Esophagus muscularis mucosa (tissue), 4 donors: ENCODE measurements at places on chromosomes 2 and 18. TPM values are rescaled to one million over a fixed set of nuclear protein-coding genes. Genes with fewer than 3 reads are reported as not detected.

DNA sequence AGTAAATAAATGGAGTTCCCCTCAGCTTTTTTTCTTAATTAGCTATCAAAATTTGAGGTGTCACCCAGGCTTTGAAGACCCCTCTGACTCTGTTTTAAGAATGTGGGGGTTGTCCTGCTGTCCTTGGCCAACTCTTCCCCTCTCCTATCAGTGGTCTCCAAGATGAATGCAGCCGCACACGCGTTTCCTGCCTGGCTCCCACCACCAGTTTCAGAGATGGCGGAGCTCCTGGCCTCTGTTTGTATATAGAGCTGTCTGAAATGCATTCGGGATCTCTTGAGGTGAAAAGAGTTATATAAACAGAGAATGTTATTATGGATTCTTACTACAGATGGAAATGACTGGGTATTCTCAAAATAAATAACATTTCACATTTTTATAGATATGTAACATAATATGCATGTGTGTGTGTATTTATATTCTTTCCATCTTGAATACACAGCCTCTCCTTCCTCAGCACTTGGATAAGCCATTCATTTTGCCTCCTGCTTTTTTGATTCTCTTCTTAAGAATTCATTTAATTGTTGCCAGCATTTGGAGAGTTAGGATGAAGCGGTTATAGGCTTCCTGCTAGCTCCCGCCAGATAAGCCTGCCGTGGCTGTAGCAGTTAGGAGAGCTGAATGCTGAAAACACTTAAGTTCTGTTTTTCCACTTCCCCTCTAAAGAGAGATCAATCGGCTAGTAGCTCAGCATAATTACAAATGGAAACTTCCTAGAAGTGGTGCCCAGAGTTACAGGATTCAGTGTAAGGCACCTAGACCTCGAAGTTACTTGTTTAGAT is 659.3 kb upstream of the FANCL start:
- no peaks in the 10 kb centered on the region for H3K4me1 ChIP-seq
- no peak overlapping the region for H3K27ac ChIP-seq
- H3K27me3 ChIP-seq: no peaks in the 10 kb centered on the region
- DNase-seq: no peak

GRCh38 chr2:65300134-65300760 is 72.6 kb downstream of the ACTR2 start:
- H3K27me3 ChIP-seq: no peaks in the 10 kb centered on the region
- DNase-seq: peak; percentile 97
- no peaks in the 10 kb centered on the region for H3K36me3 ChIP-seq
- H3K27ac ChIP-seq: peak overlapping the region; percentile 74

Gene TSGA10
- 4.4 TPM for total RNA-seq

Gene SERPINB8
- total RNA-seq: 18.4 TPM

Gene PPIG
- total RNA-seq: 34.3 TPM

DNA sequence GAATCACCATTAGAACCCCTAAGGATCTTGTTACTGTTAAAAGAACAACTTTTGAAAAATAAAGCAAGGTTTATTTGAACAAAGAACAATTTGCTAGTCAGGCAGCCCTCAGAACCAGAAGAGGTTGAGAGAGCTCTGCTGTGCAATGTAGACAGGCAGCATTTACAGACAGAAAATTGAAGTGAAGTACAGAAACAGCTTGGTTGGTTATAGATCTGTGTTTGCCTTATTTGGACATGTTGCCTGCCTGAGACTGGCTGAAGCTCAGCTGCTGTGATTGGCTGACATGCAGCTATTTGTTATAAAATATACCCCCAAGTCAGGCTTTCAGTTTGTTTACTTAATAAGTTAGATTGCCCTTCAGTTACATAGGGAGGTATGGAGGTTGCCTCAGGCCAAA is 12.5 kb downstream of the MSTN start:
- H3K4me1 ChIP-seq: no peaks in the 10 kb centered on the region
- no peak overlapping the region for H3K27ac ChIP-seq
- no peak overlapping the region for H3K4me3 ChIP-seq
- DNase-seq: no peak
- no peaks in the 10 kb centered on the region for H3K27me3 ChIP-seq

DNA sequence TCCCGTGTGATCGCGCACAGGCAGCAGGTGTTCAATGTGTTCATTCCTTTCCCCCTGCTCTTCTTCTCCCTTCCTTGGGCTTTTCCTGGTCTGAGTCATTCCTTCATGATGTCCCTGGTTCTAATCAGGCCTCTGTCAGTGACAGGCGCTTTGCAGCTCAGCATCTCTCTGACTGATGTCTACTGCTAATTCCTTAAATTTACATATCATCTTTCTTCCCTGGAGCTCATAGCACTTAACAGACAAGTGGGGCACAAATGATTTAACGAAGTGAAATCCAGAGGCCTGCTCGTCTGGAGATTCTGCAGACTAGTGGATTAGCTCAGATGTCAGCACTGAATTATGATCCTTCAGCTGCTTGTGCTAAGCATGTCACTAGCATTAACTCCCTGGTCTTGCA is 77.9 kb downstream of the NRP2 start:
- no peaks in the 10 kb centered on the region for H3K36me3 ChIP-seq
- no peak for DNase-seq
- peaks cover 38% of the 10 kb centered on the region for H3K4me1 ChIP-seq
- H3K4me3 ChIP-seq: no peak overlapping the region
- peak overlapping the region; percentile 94 for H3K27ac ChIP-seq

DNA sequence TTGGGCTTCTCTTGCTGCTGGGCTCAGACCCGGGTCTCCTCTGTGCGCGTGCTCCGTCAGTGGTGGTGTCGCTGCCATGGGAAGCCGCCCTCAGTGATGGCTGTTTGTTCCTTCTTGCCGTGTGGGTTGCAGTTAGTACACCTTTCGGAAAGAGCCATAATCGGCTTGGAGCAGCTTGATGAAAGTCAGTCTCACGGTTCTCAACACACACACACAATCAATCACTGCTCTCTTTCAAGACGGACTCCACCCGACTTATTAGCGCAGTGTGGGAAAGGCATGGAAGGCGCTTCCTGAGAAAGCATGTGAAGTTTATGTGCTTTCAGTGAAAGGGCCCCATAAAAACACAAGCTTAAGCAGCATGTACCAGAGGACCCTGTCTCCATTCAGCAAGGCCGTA is 64.1 kb downstream of the SOX11 start:
- H3K4me1 ChIP-seq: no peaks in the 10 kb centered on the region
- DNase-seq: no peak
- no peaks in the 10 kb centered on the region for H3K27me3 ChIP-seq
- H3K36me3 ChIP-seq: no peaks in the 10 kb centered on the region
- H3K27ac ChIP-seq: no peak overlapping the region

Gene TUBA4B
- not detected for total RNA-seq

- DNase-seq: no peak
- no peak overlapping the region for H3K27ac ChIP-seq
- no peaks in the 10 kb centered on the region for H3K36me3 ChIP-seq
- no peaks in the 10 kb centered on the region for H3K27me3 ChIP-seq
- no peak overlapping the region for H3K4me3 ChIP-seq
- no peaks in the 10 kb centered on the region for H3K4me1 ChIP-seq
Observed at GRCh38 chr2:82089518-82089917, 1785.0 kb upstream of the LRRTM1 start.

DNA sequence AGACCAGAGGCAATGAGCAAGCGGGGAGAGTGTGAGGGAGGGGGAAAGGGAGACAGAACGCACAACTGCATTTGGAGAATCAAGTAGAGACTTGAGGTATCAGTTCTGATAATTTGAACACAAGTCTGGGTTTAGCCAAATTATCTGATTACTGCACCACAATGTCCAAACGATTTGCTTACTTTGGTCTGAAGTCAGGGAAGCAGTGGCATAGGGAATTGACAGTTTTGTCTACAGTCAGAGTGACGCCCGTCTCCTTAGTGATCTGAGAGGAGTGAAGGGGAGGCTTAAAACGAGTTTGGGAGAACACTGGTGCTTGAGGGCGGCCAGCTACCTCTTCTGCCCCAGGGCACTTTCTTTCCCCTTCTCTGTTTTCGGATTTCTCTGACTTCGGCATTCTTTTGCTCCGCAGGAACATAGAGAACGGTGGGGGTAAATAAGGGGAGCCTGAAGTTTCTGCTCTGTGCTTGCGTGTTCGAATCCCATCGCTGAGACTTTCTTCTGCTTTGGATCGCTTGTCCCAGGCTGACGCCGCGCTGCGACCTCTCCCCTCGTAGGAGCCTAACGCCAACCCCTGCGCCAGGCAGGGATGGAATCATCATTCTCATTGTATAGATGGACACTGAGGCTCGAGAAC is 2.9 kb upstream of the DLX2 start:
- no peaks in the 10 kb centered on the region for H3K36me3 ChIP-seq
- no peak overlapping the region for H3K27ac ChIP-seq
- H3K4me1 ChIP-seq: peaks cover 55% of the 10 kb centered on the region
- peaks cover 100% of the 10 kb centered on the region for H3K27me3 ChIP-seq
- peak overlapping the region; percentile 22 for H3K4me3 ChIP-seq

DNA sequence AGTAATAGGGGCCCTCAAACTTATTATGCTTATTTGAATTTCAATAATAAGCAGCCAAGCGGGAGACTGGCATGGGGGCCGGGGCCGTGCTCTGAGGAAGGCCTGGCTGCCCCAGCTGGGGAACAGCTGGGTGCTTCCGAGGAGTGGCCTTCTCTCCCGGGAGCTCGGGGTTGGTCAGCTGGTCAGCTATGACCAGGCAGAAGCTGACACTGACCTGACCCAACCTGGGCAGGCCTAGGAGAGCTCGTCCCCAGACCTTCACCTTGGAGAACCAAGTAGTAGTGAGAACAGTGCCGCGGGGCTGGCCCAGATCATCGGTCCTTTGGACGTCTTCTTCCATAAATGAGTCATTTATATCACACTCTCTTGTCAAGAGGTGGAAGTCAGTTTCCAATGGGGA is 36.1 kb downstream of the RRM2 start:
- DNase-seq: no peak
- H3K4me1 ChIP-seq: no peaks in the 10 kb centered on the region
- no peaks in the 10 kb centered on the region for H3K27me3 ChIP-seq
- H3K4me3 ChIP-seq: no peak overlapping the region

GRCh38 chr2:85949280-85949679 is 60.5 kb upstream of the ST3GAL5 start:
- H3K4me1 ChIP-seq: no peaks in the 10 kb centered on the region
- H3K4me3 ChIP-seq: no peak overlapping the region
- peak; percentile 72 for DNase-seq
- H3K36me3 ChIP-seq: no peaks in the 10 kb centered on the region

Gene ACADL
- total RNA-seq: 1.3 TPM

Gene STARD6
- total RNA-seq: not detected

Gene ANKRD30B
- total RNA-seq: not detected

DNA sequence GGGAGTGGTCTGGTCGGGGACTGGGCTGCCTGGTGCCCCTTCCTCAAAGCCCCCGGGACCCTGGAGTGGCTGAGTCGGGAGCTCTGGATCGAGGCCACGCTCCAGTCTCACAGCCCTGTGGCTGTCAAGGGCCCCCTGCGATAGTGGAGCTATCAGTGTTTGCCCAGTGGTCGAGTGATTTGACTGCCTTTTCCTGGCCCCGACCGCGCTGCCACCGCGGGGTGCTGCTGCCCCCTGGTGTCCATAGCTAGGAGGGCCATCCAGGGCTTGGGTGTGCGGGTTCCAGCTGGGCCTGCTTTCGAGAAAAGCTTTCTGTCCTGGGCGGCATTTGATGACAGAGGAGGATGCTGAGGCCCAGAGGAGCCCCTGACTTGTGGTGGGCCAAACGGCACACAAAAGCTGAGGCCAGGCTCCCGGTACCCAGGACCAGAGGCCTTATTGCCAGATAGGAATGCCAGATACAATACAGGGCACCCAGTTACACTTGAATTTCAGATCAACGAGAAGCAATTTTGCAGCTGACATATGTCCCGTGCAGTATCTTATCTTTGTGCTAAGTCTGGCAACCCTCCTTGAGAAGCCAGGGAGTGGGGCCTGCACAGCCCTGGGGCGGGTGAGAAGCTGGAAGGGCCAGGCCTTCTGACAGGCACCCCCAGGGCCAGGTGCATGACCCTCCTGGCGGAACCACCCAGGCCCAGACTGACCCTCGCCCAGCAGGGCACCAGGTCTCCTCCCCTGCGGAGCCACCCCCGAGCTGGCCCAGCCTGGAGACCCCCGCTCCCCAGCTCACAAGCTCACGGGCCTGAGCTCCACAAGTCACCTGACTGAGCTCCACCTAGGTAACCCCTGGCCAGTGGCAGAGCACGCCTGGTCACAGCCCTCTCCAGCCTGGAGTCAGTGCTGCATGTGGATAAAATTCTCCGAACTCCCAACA is 13.0 kb downstream of the ODC1 start:
- H3K4me3 ChIP-seq: no peak overlapping the region
- no peak for DNase-seq
- no peaks in the 10 kb centered on the region for H3K36me3 ChIP-seq
- H3K4me1 ChIP-seq: peaks cover 26% of the 10 kb centered on the region

Gene CFAP221
- 0.42 TPM for total RNA-seq

DNA sequence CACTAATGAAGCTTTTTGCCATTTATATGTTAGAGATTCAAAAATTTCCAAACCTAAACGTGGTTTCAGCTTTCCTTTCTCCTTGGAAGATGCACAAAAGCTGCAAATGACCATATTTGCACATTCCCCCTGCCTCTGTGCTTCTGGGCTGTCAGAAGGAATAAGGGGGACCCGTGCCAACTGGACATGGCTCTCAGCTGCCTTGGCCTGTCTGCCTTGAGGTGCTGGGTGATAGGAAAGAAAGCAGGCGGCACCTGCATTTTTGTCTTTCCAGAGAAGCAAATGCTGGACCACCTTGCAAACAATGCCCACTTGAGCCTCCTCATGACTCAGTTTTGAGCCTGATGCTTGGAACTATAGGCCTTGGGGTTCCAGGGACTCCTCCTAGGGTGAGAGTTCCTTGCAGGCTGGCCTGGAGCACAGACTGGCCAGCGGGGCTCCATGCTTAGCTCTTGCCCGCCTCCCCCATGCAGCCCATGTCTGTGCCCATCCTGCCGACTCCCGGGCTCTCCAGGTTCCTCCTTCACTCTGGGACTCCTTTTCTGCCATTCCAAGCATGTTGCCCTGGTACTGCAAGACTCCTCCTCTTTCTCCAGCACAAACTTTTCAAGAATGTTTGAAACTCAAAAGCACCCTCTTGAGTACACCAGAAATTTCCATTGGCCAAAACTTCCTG is 109.0 kb upstream of the EPAS1 start:
- H3K36me3 ChIP-seq: peaks cover 13% of the 10 kb centered on the region
- H3K4me3 ChIP-seq: no peak overlapping the region
- no peaks in the 10 kb centered on the region for H3K27me3 ChIP-seq
- DNase-seq: peak; percentile 90
- H3K27ac ChIP-seq: peak overlapping the region; percentile 77

DNA sequence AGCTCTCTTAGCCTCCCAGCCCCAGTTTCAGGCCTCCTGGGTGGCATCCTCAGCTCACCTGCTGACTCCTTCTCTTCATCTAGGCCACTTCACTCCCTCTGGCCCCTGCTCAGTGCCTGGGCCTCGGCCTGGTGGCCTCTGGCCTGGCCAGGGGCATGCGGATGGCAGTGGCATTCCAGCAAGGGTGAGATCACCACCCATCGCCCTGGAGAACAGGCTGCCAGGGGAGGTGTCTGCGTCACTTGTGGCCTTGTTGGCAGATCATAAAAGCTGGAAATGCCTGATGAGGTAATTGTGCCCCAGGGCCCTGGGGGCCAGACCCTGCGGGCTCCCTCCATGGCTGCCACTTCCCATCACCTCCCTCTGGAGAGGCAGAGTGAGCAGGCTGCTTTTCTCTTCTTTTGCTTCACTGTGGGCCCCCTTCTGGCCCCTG is 72.5 kb upstream of the SMAD2 start:
- no peaks in the 10 kb centered on the region for H3K27me3 ChIP-seq
- H3K4me1 ChIP-seq: peaks cover 5% of the 10 kb centered on the region
- no peak for DNase-seq
- H3K36me3 ChIP-seq: no peaks in the 10 kb centered on the region
- no peak overlapping the region for H3K4me3 ChIP-seq
